ENCODE measurements at places on chromosomes 13 and 19.

- no peak for DNase-seq
- no peaks in the 10 kb centered on the region for H3K4me1 ChIP-seq
- H3K27ac ChIP-seq, result no peak overlapping the region
- H3K36me3 ChIP-seq, result no peaks in the 10 kb centered on the region
- no peak overlapping the region for H3K4me3 ChIP-seq
Measured at GRCh38 chr13:41200126-41200525, 5.8 kb upstream of the KBTBD7 start.

DNA sequence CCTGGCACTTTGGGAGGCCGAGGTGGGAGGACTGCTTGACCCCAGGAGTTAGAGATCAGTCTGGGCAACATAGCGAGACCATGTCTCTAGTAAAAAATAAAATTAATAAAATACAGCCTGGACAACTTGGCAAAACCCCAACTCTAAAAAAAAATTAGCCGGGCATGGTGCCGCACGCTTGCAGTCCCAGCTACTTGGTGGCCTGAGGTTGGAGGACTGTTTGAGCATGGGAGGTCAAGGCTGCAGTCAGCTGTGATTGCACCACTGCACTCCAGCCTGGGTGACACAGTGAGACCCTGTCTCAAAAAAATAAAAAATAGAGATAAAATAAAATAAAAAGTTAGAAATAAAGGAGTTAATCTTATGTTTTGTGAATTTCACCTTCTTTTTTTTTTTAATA is 15.6 kb upstream of the SPC24 start:
- peaks cover 2% of the 10 kb centered on the region for H3K27me3 ChIP-seq
- no peaks in the 10 kb centered on the region for H3K4me1 ChIP-seq
- no peak overlapping the region for H3K4me3 ChIP-seq
- no peak overlapping the region for H3K27ac ChIP-seq

- H3K27ac ChIP-seq, result no peak overlapping the region
- no peaks in the 10 kb centered on the region for H3K36me3 ChIP-seq
- no peak overlapping the region for H3K4me3 ChIP-seq
Measured at GRCh38 chr13:26019881-26020870, 31.6 kb downstream of the SHISA2 start.

DNA sequence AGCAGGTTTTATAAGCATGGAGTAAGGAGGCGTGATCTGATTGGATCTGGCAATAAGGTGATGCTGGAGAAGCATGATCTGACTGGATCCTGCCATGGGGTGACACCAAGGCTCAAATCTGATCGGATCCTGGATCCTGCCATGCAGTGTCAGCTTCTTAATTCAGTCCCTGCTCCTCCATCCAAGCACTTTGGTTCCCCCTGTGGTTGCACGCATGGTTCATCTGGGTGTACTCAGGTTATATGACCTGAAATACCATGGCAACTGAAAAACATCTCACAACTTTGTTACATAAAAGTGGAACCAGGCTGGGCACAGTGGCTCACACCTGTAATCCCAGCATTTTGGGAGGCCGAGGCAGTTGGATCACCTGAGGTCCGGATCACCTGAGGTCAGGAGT is 17.6 kb upstream of the KLK4 start:
- DNase-seq, result no peak
- no peak overlapping the region for H3K27ac ChIP-seq
- no peak overlapping the region for H3K4me3 ChIP-seq
- H3K27me3 ChIP-seq, result peaks cover 5% of the 10 kb centered on the region
- no peaks in the 10 kb centered on the region for H3K36me3 ChIP-seq

GRCh38 chr13:73625562-73626339 is 508.5 kb downstream of the KLF12 start:
- H3K27me3 ChIP-seq, result no peaks in the 10 kb centered on the region
- H3K36me3 ChIP-seq, result no peaks in the 10 kb centered on the region
- no peak overlapping the region for H3K4me3 ChIP-seq

DNA sequence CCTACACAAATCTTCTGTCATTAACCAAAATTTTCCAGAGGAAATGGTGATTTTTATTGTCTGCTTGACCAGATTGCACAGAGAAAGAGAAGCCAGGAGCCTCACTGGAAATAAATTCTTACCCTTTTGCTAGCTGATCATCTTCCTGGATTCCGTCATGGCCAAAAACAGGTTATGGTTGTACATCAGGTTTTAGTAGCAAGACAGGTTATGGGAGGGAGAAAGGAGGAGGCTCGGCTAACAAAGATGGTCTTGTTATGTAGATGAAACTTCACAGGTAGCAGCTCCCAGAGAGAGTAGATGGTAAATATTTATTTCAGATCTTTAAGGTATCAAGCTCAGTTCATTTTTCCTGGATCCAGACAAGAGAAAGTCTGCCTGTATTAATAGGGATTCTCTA is 19.7 kb upstream of the CEACAM3 start:
- H3K27me3 ChIP-seq, result no peaks in the 10 kb centered on the region
- no peak overlapping the region for H3K4me3 ChIP-seq
- no peak for DNase-seq
- no peak overlapping the region for H3K27ac ChIP-seq
- H3K36me3 ChIP-seq, result no peaks in the 10 kb centered on the region
